ENCODE measurements at places on chromosomes 13 and 19.

- DNase-seq, result no peak
Measured at GRCh38 chr13:105997581-105998550, 537.6 kb downstream of the EFNB2 start.

- DNase-seq, result no peak
Measured at GRCh38 chr19:21912654-21913053, 76.7 kb upstream of the ZNF43 start.

DNA sequence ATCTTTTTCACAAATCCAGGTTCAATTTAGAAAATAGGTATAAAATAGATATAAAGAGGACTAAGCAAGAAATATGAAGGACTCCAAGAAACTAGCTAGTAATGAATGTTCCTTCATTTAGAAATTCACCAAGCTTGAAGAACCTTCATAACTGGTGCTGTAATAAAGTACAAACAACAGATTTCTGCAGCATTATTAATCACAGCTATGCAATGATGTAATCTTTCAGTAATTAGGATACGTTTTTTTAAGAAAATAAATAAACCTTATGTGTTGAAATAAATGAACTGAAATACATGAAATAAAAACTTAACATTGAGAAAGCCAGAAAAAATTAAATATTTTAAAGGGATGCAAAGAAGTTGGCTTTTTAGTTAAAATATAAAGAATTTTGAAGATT lies 236.1 kb downstream of the RGCC start:
- DNase-seq, result no peak

GRCh38 chr13:89401264-89401675 lies 1730.1 kb downstream of the SLITRK5 start:
- no peak for DNase-seq

DNA sequence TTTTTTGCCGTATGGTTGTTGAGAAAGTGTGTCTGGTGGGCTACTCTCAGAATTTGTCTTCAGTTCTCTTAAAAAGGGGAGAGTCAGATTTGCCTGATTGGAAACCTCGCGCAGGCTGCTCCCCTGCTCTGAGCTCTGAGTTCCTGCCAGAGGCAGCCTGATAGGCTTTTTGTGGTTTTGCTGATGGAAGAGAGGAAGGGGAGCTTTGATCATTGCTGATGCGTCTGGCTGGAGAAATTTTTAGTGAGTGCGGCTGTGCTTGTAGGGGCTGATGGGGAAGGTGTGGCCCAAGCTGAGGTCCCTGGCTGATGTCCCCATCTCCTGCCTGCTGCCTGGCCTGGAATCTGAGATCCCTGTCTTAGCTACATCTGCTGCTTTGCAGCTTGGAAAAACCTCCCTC lies 2.8 kb downstream of the CHST8 start:
- no peak for DNase-seq

DNA sequence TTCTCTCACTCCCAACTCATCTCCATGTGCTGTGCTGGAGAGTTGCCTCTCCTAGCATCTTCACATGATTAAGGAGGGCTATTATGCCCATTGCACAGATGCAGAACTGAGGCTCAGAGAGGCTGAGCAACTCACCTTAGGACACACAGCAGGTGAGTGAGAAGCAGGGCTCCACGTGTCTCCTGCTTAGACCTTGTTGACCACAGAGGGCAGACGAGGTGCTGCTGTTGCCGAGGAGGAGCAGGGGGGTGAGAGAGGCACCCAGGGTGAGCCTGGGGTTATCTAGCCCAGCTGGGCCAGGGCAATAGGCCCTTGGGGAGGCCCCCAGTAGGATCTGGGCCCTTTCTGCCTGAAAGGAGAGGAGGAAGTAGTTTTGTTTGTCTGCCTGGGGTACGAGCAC lies 2.4 kb upstream of the HSH2D start:
- DNase-seq, result no peak

DNA sequence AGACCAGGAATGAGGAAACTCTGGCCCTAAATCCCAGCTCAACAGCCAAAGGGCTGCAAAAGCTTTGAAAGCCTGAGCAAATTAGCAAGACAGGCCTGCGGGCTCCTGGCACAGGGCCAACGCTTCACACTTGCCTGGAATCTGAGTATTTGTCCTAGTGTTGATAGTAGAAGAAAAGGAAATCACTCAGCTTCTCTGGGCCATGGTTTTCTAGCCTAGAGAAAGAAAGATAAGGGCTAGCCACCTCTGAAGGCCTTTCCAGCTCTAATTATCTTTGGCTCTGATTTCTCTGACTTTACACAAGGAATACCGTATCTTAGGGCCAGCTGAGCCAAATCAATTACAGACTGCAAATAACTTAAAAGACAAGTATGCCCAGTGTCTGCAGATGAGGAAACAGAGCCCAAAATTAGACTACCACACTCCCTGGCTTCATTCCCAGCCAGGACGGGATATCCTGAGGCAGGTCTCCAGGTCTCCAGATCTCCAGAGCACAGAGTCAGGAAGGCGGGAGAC lies 69.6 kb downstream of the STK24 start:
- DNase-seq, result no peak

DNA sequence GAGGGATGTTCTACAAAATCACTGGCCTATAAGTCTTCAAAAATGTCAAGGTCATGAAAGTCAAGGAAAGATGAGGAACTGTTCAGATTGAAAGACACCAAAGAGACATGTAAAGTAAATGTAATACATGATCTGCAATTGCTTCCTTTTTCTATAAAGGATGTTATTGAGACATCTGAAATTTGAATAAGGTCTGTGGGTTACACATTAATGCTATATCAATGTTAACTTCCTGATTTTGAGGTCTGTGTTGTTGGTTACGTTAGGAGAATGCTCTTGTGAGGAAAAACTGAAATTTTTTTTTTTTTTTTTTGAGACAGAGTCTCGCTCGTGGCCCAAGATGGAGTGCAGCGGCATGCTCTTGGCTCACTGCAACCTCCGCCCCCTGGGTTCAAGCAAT lies 197.4 kb downstream of the RGCC start:
- no peak for DNase-seq

GRCh38 chr13:44434766-44435141 lies 61.1 kb downstream of the SERP2 start:
- no peak for DNase-seq

GRCh38 chr19:31706691-31707620 lies 357.7 kb upstream of the TSHZ3 start:
- DNase-seq, result no peak

DNA sequence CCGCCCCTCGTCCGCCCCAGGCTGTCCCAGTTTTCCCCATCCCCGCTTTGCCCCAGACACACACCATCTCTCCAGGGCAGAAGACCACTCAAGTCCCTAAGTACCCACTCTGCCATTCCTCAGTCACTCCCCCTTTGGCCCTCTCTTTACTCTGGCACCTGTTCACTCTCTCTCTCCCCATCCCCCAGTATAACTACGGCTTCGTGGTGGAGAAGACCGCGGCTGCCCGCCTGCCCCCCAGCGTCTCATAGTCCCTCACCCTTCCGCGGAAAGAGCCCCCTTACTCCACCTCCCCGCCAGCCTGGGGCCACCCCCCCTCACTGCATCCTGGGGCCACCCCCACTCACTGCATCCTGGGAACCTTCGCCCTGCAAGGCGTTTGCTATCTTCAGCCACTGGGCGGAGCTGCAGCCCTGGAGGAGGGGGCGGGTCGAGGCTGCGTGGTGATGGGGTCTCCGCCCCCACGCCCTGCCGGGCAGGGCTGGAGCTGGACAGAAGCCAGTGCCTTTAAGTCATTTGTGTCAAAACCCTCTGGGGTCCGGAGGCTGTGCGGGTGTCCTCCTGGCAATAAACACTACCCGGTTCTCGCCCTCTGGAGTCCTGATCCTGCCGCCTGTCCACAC lies 5.0 kb downstream of the MVB12A start:
- no peak for DNase-seq

DNA sequence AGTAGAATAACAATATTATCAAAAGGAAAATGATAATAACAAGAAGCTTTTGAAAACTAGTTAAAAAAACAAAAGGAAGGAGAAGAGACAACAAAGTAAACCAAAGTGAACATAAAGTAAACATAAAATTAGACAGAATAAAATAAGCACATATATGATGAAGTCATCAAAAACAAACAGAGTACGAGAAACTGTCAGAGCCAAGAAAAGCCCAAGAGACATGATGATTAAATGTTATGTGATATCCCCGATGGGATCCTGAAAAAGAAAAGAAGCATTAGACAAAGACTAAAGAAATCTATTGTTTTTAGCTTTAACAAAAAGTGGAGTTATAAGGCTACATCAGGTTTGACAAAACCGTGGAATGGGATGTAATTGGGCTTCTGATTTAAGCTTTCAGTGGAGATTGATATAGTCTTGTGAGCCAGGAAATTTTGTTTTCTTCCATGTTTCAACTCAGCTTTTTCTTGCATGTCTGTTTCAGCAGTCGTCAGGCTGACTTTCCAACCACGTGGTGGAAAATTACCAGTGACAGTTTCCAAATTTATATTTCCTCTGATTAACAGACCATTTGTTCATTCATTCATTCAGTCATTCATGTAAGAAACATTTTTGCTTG lies 64.9 kb downstream of the KL start:
- no peak for DNase-seq

- DNase-seq, result no peak
Measured at GRCh38 chr13:34425327-34425949, 516.6 kb upstream of the NBEA start.

GRCh38 chr19:28578208-28578607 lies 634.7 kb downstream of the UQCRFS1 start:
- DNase-seq, result no peak

- DNase-seq, result no peak
Measured at GRCh38 chr13:103640606-103641005, 574.4 kb upstream of the SLC10A2 start.

DNA sequence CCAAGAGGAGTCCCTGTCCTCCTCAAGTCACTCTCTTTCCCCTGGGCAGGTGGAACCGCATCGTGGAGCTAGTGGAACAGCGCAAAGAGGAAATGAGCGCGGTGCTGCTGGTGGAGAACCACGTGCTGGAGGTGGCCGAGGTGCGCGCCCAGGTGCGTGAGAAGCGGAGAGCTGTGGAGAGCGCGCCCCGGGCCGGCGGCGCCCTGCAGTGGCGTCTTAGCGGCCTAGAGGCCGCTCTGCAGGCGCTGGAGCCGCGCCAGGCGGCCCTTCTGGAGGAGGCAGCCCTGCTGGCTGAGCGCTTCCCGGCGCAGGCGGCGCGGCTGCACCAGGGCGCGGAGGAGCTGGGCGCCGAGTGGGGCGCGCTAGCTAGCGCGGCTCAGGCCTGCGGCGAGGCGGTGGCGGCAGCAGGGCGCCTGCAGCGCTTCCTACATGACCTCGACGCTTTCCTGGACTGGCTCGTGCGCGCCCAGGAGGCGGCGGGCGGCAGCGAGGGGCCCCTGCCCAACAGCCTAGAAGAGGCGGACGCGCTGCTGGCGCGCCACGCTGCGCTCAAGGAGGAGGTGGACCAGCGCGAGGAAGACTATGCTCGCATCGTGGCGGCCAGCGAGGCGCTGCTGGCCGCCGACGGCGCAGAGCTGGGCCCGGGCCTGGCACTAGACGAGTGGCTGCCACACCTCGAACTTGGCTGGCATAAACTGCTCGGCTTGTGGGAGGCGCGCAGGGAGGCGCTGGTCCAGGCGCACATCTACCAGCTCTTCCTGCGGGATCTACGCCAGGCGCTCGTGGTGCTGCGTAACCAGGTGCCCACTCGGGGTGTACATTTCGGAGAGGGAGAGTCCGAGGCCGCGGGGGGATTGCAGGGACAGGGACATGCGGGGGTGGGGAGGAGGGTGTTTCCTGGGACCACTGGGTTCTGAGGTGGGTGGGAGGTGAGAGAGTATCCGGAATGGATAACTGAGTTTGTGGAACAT lies 52.8 kb downstream of the SPTBN4 start:
- no peak for DNase-seq

DNA sequence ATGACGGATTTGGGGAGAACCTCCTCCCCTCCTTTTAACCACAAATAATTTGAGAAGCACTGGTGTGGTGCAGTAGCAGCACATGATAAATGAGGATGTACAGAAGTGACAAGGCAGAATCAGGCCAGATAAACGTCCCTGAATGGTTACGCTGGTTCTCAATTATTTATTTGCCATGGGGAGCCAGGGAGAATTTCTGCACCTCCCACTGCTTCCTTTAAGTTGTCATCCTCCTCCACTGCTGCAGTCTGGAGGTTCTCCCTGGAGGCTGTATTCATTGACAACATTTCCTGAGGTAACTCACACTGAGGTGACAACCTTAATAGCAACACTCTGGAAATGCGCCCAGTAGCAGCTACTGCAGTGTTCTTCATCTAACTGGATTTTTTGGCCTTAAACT lies 308.9 kb upstream of the SLITRK1 start:
- DNase-seq, result no peak

GRCh38 chr13:51148952-51149573 lies 38.0 kb upstream of the C13orf42 start:
- DNase-seq, result no peak

DNA sequence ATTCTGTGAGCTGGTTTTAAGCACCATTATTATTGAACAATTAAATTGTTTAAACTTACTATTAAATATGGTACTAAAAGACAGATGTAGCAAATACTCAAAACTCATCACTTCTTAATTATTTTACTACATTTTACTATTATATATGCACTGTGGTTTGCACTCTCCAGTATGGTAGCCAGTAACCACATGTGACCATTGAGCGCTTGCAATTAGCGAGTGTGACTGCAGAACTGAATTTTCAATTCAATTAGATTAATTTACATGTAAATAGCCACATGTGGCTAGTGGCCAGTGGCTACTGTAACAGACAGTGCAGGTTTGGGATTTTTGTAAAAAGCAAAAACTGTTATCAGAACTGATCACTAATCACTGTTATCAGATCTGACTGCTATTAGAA lies 208.2 kb upstream of the SOX21 start:
- DNase-seq, result no peak

- no peak for DNase-seq
Measured at GRCh38 chr19:1225440-1226226, 12.2 kb downstream of the CBARP start.

- DNase-seq, result no peak
Measured at GRCh38 chr19:8392017-8392591, 1.9 kb downstream of the RAB11B start.

DNA sequence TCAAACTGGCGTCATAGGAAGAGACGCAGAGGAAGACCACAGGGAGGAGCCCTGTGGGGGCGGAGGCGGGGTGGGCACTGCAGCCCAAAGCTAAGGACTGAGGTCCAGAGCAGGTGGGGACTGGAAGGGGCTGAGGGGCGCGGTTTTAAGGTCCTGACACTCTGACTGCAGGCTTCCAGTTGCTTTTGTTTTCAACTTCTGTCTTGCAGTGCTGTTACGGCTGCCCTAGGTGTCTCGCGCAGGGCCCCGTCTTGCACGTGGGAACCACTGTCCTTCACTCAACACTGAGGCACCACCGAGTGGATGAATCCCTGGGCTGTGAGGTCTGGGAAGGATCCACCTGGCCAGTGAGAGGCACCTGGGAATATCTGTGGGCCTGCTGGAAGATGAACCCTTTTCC lies 76.0 kb downstream of the TEX29 start:
- DNase-seq, result no peak

Measured in stimulated activated CD8-positive, alpha-beta memory T cell treated with anti-CD3 and anti-CD28 coated beads, Interleukin-2, amount 100 ng/mL, for 48 hours (primary cell).